IMR-90 (cell line): ENCODE measurements at places on chromosomes 3 and 15.

GRCh38 chr3:152496286-152496685 is 227.6 kb downstream of the MBNL1 start:
- no peak for DNase-seq

DNA sequence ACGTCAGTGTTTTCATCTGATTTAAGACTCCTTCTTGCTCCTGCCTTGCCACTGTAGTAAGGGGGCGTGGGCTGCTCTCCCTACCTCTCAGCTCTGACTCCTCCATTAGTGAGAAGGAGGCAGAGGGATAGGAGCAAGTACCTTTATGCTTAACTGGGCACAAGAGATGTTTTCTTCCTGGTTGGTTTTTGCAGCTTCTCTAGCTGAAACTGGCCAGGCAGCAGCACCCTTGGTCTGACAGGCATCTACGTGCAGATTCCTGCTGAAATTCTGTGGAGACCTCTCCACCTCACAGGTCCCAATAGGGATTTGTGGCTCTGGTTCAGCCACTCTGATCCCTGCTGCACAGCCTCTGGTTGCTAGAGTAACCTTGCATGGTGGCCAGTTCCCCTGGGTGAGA is 132.5 kb downstream of the CACNA1D start:
- no peak for DNase-seq

DNA sequence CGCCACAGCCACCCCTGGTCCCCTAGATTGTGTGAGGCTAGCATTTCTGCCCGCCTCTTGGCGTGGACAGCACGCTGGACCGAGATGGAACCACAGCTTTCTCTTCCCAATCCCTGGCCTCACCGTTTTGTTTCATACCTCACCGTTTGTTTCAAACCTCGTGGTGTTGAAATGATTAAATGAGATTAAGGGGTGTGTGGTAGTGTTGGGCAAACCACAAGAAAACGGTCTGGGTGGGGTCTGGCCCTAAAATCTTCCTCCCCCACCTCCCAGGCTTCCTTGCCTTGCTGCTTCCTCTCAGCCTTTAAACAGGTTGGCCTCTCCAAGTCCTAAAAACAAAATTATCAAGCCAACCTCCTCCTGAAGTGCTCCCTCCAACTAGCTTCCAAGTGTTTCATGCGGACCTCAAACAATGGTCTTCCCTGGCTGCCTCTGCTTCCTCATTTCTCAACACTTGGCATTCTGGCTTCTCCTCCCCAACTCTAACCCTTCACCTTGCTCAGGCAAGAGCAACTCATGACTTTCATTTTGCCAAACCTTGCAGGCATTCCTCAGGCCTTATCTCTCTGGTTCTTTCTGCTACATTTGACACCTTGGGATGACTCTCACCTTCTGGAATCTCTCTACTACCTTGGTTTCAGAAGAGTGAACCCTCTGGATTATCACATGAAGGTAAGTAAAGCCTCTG is 1.4 kb upstream of the ATP13A3 start:
- no peak for DNase-seq

GRCh38 chr3:170513642-170514041 is 72.2 kb downstream of the SLC7A14 start:
- DNase-seq, result no peak

GRCh38 chr3:194343561-194343893 is 7.6 kb downstream of the CPN2 start:
- no peak for DNase-seq

DNA sequence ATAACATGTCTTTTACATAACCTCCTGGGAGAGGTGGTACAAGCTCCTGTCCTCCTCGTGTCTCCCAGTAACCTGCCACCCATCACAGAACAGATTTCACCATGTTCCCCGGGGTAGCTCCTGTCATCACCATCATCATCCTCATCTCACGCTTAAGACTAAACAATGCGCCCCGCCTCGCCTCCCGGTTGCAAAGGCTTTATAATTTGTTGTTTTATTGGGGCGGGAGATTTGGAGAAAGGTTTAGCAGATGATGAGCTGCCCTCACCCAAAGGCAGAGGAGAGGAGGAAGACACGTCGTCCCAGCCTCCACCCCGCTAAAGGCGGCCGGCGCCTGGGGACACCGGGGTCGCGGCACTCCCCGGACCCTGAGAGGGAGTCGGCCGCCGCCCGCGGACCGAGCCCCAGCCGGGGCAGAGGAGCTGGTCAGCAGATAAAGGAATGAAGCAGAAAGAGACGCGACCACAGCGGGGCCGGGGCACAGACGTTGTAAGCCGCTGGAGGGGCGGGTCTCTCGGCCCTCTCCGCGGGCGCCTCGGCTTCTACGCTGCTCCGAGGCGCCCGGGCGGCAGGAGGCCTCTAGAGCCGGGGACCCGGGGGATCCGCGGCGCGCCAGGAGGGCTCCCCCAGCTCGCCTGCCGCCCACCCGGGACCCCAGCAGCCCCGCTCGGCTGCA is 589 bp downstream of the HERC1 start:
- DNase-seq, result peak; percentile 36

DNA sequence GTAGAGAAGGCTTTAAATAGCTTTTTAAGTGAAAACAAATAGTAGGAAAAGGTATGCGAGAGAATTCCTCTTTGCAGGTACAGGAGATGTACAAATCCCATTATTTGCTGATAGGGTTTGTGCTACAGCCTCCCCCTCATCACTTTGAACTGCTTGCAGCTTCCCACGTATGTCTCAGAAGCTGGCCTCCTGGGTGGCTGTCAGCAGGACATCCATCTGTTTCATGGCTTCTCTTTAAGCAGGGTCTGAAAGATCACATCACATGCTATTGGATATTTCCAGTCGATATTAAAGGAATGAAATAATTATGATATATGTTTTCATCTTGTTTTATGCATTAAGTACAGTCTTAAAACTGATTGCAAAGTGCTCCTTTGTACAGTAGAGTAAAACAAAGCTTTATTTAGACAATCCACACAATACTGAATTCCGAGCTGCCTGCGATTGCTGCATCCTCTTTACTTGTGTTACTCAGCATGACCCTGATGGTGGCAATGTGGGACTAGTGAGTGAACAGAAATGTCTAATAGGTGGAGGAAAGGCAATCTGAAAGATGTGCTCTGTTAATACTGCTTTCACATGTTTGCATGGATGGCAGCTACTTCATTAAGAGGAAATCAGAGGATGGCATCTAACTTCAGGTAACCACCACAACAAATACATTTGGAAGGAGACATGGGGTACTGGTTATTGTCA is 930.6 kb upstream of the SEMA6D start:
- no peak for DNase-seq

DNA sequence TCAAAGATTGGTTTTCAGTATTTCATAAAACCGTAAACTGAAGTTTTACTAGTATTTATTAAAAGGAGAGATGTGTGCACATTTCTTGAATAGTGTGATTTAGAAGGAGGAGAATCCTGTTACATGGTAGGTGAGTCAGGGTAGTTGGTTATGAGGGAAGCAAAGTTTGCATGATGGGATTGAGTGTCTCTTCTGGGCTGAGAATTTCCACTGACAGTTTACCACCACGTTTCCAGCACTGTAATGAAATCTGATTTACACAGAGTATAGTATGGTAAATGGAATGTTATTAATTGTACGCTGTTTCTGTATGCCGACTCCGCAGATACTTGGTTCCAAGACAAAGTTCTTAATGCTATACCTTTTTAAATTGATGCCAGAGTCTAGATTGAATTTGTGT is 1.6 kb downstream of the NECTIN3 start:
- DNase-seq, result peak; percentile 74

DNA sequence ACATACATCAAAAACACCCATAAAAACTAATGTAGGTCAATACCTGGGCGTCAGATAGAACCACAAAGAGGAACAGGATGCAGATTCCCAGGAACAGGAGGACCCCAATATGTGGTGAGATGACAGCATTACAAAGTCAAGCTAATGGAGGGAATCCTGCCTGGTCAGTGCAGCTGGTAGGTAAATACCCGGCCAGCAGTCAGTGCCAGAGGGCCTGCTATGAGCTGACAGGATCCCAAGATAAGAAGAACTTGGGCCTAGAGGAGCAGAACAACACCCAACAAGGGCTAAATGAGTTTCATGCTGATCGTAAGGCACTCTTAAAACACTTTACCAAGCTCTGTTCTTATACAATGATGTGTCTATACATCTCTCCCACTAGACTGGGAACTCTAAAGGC is 61.2 kb upstream of the KCNMB2 start:
- no peak for DNase-seq
